ENCODE measurements at places on chromosomes 1 and 21.
A peak's percentile ranks its signal among the peaks of the same experiment; 100 is the strongest.

- no peak for DNase-seq
Measured at GRCh38 chr1:152770411-152770810, 4.5 kb upstream of the LCE1F start.

- DNase-seq, result peak; percentile 11
Measured at GRCh38 chr1:216090556-216090955, 332.7 kb downstream of the USH2A start.

DNA sequence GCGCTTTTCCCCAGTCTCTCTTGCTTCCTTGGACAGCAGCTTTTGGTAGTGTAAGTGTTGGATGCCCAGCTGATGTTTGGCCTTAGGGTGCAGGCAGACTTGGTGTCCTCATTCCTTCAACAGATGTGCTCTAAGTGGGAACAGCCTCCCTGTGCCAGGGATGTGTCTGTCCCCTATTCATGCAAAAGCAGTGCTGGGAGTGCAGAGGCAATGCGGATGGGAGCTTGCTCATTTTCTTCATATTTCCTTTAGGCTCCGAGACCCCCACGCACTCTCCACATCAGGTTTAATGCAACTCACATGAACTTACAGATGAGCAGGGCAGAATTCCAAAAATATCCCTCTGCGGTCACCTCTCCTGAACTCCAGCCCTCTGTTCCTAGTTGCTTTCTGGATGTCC, 96.1 kb downstream of the IER5 start:
- no peak for DNase-seq

DNA sequence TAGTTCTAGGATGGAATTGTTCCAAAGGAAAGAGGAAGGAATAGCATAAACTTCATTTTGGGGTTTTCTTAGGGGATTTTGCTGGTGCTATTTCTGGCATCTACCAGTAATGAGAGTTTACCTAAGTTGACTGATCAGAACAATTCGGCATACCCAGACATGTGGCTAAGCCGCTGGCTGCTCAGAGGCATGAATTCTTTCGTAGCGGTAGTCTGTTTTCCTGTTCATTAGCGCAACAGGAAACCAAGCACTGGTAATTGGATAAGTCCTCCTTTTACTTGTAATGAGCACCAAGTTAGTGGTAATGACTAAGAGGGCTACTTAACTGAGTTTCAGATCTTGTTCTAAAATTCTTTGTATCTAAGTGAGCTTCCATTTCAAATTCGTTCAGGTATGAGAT, 38.6 kb downstream of the C21orf91 start:
- DNase-seq, result no peak

- DNase-seq, result peak; percentile 78
Measured at GRCh38 chr1:187067160-187067559, 238.4 kb downstream of the PLA2G4A start.

GRCh38 chr1:178645157-178645807, 79.8 kb upstream of the RALGPS2 start:
- no peak for DNase-seq

DNA sequence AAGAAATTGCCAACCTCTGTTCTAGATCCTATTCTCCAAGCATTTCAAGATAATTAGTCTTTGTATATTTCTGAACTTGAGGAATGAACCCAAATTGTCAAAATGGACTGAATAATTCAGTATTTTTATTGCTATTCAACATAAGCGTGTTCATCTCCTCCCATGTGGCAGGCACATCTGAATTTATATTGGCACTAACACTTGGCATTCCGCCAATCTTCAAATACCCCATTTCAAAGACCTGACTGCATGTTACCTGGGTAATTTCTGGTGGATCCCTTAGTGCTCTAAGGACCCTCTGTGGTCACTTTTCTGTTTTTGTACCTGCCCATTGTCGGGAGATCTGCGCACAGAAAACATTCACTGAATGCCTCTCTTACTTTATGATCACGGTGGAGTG, 66.6 kb downstream of the BACE2 start:
- peak; percentile 66 for DNase-seq

DNA sequence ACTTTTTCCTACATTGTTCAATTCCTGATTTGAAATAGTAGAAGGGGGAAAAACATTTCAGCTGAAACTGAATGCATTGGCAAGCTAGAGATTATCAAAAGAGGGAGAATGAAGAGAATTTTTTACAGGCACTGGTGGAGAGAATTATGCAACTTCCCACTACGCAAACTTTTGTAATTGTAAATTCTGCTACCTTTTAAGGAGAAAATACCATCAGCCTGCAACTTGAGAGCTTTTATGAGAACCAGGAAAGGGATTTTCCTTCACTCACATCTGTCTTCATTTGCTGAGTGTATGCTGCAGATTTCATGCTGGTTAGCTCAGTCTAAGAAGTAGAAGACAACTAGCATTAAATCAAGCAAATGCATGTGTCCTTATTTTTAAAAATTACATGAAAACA, 43.7 kb downstream of the ADAMTS1 start:
- DNase-seq, result no peak

GRCh38 chr1:2593251-2593878, 6.8 kb downstream of the PRXL2B start:
- DNase-seq, result no peak

DNA sequence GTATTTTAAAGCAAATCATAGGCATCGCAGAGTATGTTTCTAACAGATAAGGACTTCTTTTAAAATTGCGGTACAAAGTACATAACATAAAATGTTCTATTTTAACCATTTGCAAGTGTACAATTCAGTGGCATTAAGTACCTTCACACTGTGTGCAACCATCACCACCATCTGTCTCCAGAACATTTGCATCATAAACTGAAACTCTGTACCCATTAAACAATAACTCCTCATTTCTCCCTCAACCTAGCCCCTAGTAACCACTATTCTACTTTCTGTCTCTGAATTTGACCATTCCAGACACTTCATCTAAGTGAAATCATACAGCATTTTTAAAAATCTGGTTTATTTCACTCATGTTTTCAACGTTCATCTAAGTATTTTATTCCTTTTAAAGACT, 16.6 kb upstream of the ATF3 start:
- DNase-seq, result no peak

DNA sequence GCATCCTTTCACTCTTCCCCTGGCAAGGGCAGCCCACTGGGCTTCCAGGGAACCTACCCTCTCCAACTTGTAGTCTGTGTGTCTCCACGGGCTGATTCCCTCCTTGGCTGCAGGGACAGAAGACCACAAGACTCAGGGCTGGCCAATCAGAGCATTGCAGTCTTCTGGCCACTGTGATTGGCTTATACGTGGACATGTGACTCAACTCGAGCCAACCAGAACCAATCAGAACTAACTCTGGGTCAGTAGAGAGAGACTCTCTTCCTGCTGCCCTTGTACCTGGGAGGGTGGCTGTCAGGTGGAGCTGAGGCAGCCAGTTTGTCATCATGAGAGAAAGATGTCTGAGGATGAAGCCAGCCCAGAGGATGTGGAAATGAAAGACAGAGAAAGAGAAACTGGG, 64.0 kb downstream of the DHRS3 start:
- no peak for DNase-seq

DNA sequence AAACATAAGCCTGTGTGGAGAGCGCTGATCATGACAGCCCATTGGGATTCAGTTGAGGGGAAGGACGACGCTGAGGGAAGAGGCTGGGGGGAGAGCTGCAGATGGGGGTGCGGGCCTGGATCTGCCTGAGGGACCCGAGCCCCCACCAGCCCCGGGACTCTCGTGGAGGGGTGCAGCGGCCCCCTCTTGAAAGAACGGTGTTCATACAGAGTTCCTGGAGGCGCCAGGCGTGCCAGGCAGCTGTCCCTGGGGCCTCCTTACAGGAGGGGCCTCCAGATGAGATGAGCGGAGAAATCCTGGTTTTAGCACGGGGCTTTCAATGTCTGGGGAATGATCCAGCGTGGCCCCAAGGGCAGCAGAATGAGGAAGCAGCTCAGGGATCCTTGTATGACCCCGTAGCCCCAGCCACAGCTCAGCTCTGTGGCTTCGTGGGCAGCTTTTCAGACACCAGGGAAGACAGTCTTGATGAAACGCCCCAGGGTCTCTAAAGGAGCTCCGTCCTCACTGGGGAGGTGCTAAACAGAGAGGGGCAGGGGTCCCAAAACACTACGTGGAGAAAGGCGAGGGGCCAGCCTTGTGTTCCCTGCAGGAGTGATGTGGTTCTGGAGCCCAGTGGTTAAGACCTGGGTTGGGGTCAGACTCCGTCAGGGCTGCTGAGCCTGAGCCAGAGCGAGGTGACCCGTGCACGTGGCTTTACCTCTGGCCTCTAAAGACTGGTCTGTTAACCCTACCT, 7.2 kb upstream of the DSCAM start:
- DNase-seq, result no peak

DNA sequence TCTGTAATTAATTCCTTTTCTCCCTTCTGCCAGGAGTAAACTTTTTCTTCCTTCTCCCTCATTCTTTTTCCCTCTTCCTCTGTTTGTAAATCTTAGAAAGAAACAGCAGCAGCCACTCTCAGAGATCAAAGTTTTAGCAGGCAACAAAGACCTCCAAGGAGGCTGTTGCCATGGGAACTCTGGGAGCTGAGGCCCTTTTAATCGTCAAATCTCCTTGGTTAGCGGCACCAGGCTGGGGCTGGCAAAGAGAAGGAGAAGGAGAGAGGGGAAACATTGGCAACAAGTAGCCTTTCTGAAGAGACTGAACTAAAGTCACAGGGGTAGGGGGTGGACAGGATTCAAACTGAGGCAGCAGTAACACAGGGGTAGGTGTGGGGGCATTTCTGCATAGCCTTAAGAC, 25.2 kb downstream of the ILDR2 start:
- no peak for DNase-seq

DNA sequence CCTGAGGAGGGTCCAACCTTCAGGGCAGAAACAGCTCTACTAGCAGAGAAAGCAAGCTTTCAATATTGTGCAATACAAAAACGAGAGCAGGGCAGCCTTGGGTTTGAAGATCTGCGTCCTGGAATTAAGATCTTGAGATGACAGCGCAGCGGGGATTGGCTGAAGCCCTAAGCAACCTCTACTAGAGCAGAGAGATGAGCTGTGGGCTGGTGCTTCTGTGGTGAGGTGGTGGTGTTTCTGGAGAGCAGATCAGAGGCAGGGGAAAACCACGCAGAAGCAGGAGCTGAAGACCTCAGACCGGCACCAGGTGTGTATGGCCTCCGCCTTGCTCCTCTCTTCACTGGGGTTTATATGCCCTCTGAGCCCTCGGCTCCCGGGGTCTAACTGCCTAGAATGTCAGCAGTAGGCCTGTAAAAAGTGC, 12.5 kb downstream of the TRAF3IP3 start:
- no peak for DNase-seq

DNA sequence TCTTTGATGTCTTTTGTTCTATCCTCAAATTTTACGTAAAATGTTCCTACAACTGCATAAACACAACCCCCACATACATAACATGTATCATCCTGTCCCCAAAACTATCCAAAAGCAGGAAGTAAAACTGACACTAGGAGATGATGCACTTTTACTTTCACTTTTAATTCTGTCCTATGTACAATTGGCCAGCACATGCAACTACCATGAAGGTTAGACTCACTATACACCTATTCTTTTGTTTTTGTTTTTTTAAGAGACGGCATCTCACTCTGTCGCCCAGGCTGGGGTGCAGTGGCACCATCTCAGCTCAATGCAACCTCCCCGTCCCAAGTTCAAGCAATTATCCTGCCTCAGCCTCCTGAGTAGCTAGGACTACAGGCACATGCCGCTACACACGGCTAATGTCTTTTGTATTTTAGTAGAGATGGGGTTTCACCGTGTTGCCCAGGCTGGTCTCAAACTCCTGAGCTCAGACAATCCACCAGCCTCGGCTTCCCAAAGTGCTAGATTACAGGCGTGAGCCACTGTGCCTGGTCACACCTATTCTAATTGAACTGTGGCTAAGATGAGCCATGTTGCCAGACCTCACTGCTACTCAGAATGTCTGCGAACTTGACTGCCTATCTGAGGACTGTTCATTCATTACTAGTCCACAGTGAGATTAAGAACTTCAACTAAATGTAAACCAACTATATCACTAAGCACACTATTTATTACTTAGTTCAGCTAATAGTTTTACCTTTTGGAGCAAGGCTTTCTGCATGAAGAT, 48.0 kb downstream of the TOR3A start:
- DNase-seq, result no peak

GRCh38 chr21:22556829-22557228, 1558.6 kb downstream of the NCAM2 start:
- DNase-seq, result no peak

- DNase-seq, result no peak
Measured at GRCh38 chr1:183374825-183375224, 43.4 kb downstream of the NMNAT2 start.

GRCh38 chr1:82849460-82849859, 1048.7 kb downstream of the ADGRL2 start:
- DNase-seq, result no peak

DNA sequence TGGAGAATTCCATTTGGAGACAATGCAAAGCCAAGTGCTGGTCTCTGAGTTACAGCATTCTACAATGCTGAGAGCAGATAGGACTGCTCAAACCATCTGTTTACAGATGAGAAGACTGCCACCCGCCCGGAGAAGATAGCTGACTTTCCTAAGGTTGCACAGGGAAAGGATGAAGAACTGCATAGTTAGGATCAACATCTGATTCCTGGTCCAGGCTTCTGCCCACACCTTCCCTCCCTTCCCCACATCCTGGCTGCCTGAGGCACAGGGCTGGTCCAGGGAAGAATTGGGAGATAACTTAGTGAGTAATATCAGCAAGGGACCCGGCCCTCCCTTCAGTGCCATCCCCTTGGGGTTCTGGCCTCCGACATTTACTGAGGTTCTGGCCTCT, 2.0 kb downstream of the SERINC2 start:
- no peak for DNase-seq

- no peak for DNase-seq
Measured at GRCh38 chr1:219472596-219472995, 140.3 kb downstream of the ZC3H11B start.

DNA sequence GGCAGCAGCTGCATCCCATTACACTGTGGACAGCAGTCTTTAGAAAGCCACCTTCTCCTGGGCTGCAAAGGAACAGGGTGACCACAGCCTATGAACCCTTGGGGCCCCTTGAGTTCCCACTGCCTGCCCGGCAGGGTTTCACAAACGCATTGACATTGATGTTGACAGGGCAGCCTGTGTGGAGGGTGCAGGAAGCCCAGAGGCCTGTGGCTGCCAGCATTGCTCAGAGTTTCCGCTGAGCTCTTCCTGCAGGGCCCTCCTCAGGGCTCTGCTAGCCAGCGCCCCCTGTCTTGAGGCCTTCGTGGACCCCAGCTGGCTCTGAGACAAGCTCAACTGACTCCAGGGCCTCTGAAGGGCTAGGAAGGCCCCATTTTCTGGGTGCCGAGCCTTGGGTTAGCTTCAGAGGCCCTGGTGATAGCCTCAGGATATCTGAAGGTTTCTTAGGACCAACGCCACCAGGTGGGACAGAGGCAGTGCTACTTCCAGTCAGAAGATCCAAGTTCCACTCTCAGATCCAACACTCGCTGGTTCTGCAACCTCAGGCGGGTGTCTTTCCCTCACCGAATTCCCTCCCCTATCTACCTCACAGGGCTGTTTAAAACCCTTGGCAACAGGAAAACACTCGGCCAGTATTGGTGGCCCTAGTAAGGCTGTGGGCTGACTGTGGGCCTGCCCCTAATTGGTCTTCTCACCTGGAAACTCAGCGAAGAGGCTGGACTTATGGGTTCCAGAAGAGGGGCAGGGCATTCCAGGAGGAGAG, 27.2 kb upstream of the EPS8L3 start:
- DNase-seq, result no peak

All from NCI-H1105 treated with DMSO at 0.1 percent for 48 hours (cell line).